ENCODE measurements at places on chromosomes 2 and 18. TPM values are rescaled to one million over a fixed set of nuclear protein-coding genes. Genes with fewer than 3 reads are reported as not detected.

The CDKL4 gene
- total RNA-seq: 0.28 TPM

The PCARE gene
- 0.08 TPM for total RNA-seq

The SAP130 gene
- 14.3 TPM for total RNA-seq

The ITGB6 gene
- total RNA-seq: 24.2 TPM

The LOXHD1 gene
- total RNA-seq: 0.12 TPM

The ABCG8 gene
- total RNA-seq: not detected

The FTCDNL1 gene
- total RNA-seq: 1.6 TPM

The ARHGAP28 gene
- 2.4 TPM for total RNA-seq

The IL36B gene
- 1.4 TPM for total RNA-seq

The SCN7A gene
- 0.48 TPM for total RNA-seq

Measured in esophagus mucosa (tissue), 1 donor.